ENCODE measurements at places on chromosomes 1 and 21.

GRCh38 chr1:214154596-214155292 lies 126.2 kb upstream of the SMYD2 start:
- no peak for DNase-seq

GRCh38 chr1:114043548-114043947 lies 64.3 kb downstream of the OLFML3 start:
- DNase-seq, result no peak

GRCh38 chr21:27112186-27112585 lies 145.3 kb upstream of the ADAMTS5 start:
- no peak for DNase-seq

DNA sequence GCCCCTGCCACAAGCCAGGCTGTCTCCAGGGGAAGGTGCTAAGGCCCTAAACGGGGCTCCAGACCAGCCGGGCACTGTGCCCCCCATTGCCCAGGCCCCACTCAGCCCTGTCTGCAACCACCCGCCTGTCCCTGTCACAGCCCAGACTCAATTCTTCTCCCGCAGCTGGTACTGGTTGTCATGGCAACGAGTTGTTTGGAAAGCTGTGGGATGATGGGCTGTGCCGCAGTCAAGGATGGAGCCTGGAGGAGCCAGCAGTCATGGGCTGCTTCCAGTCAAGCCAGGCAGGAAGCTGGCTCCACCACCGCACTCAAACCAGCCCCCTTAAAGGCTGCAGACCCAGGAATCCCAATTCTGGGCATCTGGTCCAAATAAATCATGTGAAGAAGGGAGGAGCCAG lies 4.2 kb downstream of the SPOCD1 start:
- DNase-seq, result no peak

Measured in effector memory CD4-positive, alpha-beta T cell (primary cell).